Right ventricle myocardium inferior (tissue), 1 donor: ENCODE measurements at places on chromosomes 11 and 22. TPM values are rescaled to one million over a fixed set of nuclear protein-coding genes. Genes with fewer than 3 reads are reported as not detected.
A peak's percentile ranks its signal among the peaks of the same experiment; 100 is the strongest.

The TMEM191C gene
- total RNA-seq = 1.2 TPM

DNA sequence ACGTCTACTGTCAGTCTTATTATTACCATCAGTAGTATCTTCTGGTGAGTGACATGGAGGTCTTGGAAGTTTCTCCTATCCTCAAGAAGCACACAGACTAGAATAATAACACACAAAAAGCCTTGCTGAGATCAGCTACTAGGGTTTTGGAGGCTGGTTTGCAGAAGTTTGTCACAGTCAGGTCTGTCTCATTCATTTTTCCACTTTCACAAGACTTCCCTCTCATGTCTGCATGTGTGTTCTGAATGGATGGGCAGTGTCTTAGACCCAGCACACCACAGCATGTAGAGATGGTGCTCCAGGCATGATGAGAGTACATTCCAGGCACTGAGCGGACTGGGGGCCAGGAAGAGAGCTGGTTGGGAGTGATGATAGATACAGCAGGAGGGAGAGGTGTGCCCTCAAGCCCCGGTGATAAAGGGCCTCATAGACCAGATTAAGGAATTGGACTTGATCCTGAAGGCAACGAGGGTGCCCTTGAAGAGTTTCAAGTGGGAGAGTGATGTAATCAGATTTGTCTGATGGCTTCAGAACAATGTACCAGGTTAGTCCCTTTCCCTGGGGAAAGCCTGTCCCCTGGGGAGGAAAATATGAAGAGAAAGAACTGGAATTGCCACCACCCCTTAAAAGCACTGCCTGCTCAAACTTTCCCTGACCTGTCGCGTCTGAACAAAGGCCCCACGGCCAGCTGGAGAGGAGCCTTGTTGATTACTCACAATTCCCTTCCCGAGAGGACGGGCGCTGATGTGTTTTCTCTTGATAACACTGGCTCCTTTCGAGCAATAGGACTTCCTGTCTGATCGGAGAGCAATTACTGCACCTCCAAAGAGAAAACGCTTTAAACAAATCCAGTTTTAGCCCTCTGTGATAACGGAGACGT, 45.1 kb upstream of the LMO2 start:
- peak; percentile 72 for DNase-seq

DNA sequence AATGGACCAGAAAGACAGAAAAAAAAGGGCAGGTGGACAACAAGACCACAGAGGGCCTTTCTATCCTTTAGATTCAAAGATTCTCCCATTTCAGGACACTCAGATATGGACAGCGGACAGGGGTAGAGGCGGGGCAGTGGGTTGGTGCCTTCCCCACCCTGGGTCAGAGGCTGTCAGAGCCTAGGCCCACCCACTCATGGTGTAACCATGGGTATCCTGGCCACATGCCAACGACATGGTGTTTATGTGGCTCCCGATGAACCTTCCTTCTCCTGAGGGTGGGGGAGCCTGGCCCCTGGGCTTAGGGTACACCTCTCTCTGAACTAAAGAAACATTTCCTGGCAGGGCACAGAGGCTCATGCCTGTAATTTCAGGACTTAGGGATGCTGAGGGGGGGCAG, 14.3 kb upstream of the P2RY2 start:
- DNase-seq = no peak

The CRYAB gene
- total RNA-seq = 7,453 TPM

The KCTD14 gene
- 0.24 TPM for total RNA-seq

The CDKN1C gene
- 40.0 TPM for total RNA-seq

GRCh38 chr11:70763606-70764005, 365.3 kb downstream of the CTTN start:
- DNase-seq = no peak
